ENCODE measurements at places on chromosomes 4 and X.

GRCh38 chrX:30246769-30247489, at the start of gene MAGEB1:
TSS of gene MAGEB1 (plus strand) at chrX:30247146. CDS start at chrX:30250494, 3,348 bp downstream.
- DNase-seq: no peak

DNA sequence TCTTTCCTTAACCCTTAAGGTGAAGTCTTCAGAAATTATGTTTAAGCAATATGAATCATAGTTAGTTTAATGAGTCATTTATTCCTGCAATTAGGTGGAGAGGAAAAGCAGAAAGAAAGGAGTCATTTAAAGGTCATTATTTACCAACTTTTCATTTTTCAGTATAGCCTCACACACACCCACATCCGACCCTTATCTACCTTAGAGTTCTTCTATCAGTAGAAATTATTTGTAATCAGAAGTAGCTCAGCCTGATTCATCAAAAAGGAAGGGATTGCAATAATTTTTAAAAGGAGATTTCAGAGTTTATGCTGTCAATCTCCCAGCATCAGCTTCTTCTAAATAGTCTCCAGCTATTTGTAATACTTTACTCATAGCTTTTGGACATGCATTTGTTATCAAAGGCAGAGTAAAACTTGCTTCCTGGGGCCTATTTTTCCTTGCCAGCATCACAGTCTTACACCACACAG, 5.9 kb downstream of the ANXA10 start:
- peak; percentile 40 for DNase-seq

- DNase-seq: no peak
Measured at GRCh38 chr4:6235012-6235411, 34.6 kb upstream of the WFS1 start.

DNA sequence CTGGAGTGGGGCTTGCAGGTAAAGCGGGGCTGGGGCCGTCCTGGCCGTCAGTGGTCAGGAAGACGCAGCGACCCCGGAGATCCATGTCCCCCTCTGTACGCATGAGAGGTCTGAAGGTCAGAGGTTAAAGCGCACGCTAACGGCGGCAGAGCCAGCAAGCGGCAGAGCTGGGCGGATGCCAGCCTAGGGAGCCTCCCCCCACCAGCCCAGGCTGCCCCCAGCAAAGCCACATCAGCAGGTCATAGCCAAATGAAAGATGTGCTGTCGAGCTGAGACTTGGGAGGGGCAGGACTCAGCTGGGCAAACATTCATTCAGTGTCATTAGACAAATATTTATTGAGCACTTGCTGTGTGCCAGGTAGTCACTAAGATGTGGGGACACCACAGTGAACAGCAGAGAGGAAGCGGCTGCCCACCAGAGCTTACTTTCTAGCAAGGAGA, 593 bp upstream of the JAKMIP1 start:
- no peak for DNase-seq

GRCh38 chrX:36908801-36909675, 99.1 kb upstream of the FAM47C start:
- peak; percentile 13 for DNase-seq

GRCh38 chrX:107119283-107119682, 661 bp upstream of the RBM41 start:
- DNase-seq: no peak

- DNase-seq: no peak
Measured at GRCh38 chr4:102529977-102530376, 28.8 kb downstream of the NFKB1 start.

DNA sequence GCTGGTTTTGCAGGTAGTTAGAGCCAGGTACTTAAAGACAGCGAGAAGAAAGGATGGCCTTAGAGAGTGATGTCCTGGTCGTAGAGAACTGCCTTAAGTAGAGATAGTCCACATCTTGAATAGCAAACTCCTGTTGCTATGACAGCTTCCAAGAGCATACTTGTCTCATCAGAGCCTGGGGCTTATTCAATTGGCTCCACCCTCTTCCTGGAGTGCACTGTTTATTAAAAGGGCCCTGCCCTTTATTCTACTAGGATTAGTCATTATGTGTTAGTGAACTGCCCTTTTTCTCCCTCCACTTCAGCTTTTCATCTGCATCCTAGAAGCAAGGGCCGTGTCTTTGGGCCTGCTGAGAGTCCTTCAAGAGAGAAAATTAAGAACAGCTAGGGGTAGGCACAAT, 94.5 kb upstream of the EOLA2 start:
- peak; percentile 46 for DNase-seq

GRCh38 chr4:114780205-114780604, 181.6 kb downstream of the UGT8 start:
- peak; percentile 17 for DNase-seq

GRCh38 chrX:149313871-149314371, 191.2 kb downstream of the IDS start:
- no peak for DNase-seq

DNA sequence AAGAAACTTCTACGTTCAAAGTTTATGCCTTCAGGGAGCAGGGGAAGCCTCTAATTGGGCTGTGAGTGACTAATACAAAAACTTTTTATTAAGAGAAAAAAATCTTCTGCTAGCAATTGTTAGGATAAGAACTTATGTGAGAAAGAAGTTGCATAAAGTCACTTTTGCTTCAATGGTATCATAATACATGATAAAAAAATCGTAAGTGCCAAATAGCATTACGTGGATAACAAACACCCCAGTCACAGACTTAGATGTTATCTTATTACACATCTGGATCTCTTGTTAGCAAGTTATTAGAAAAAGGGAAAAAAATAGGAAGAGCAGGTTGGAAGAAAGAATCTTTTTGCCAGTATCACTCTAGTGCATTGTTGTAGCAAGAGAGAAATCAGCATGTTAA, 4.2 kb upstream of the NDST4 start:
- peak; percentile 13 for DNase-seq

- DNase-seq: peak; percentile 94
Measured at GRCh38 chr4:76447393-76447851, 12.4 kb downstream of the SHROOM3 start.

DNA sequence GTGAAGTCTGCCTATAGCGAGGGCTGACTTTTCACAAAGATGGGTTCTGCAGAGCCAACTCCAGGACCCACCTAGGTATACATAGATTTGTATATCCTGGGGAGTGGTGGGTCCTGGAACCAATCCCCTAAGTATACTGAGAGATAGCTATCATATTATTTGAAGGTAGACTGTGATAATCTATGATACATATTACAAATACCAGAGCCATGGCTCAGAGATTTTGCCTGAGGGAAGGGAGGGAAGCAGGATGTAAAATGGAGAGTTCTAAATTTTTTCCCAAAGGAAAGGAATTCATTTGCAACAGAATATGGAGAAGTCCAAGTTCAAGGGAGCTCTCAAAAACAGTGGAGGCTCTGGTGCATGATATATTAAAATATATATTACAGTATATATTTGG, 7.2 kb downstream of the TCEAL3 start:
- no peak for DNase-seq

- DNase-seq: no peak
Measured at GRCh38 chrX:20685652-20686051, 418.9 kb upstream of the RPS6KA3 start.

GRCh38 chrX:44506678-44507077, 36.0 kb downstream of the FUNDC1 start:
- no peak for DNase-seq

- no peak for DNase-seq
Measured at GRCh38 chr4:140281828-140282552, 91.5 kb upstream of the SCOC start.

GRCh38 chr4:178026999-178027398, 584.8 kb upstream of the AGA start:
- no peak for DNase-seq

DNA sequence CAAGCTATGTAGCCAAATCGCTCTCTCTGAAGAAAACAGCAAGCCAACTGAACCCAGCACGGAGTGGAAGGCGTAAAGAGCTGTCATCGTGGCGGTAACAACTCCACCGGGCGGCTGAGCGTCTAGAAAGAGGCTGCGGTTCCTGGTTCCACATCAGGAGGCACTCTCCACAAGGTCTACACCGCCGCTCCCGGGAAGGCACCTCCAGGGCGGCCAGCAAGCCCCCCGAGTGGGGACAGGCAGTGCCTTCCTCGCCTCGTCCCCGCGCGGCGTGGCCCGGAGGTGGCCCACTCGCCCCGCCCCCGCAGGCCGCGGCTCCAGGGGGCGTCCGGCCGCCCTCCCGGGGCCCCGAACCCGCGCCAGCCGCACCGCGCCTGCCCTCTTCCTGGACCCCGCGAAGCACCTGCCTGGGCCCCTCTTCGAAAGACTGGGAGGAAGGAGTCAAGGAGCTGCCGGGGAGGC, 755 bp downstream of the KLHL8 start:
- peak; percentile 18 for DNase-seq

GRCh38 chr4:87035881-87036509, 101.2 kb downstream of the AFF1 start:
- DNase-seq: no peak

- DNase-seq: peak; percentile 87
Measured at GRCh38 chr4:185710487-185710995, 101.5 kb downstream of the SORBS2 start.

GRCh38 chr4:153211986-153212728, 7.9 kb downstream of the TRIM2 start:
- no peak for DNase-seq

DNA sequence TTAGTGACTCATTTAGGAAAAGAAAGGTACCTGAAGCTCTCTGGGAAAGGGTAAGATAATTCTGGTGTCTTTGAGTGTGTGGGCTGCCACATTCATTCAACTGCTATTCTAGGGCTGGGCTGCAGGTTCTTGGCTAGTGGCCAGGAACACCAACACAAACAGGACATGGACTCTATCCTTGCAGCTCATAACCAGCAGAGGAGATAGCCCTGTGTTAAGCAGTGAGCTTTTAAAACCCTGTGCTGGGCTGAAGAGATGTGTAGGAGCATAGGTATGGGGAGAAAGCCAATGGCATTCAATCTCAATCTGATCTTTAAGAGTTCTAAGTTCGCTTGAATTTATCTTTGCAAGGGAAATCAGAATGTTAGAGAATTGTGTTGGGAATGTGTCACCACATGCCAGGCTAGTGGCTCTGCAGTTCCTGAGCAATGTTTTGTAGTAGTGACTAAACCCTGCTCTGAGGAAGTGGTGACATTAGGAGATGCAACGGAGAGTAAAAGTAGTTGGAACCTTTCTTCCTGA, 39.2 kb downstream of the SGMS2 start:
- DNase-seq: peak; percentile 28

DNA sequence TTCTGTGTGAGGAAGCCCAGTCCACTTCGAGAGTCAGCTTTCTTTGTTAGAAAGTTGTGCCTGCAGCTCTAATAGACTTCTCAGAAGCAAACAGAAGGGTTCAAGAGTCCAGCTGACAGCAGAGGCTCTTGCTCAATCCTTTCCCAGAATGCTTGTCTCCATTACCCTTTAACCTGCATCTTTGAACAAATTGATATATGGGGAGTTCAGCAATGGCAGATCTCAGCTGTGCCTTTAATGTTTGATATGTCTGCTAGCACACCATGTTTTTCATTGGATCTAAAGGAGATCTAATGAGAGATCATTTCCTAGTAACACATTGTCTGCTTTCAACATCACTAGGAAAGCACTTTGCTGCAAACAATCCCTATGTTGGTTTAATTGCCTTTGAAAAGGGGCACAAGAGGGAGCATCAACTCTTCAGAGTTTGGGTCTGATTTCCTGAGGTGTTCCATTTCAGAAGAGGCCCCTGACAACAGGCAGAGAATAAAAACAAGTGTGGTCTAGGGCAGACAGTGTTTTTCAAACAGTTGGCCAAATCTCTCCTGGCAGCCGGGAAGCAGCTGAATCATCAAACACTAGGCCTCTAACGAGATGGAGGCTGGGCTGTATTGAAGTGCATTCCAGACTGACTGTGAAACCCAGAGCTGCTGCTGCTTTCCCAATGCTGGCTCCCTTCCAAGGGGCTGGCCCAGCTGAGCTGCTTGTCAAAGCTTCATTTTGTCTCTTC, 55.5 kb downstream of the LUZP4 start:
- DNase-seq: peak; percentile 83

DNA sequence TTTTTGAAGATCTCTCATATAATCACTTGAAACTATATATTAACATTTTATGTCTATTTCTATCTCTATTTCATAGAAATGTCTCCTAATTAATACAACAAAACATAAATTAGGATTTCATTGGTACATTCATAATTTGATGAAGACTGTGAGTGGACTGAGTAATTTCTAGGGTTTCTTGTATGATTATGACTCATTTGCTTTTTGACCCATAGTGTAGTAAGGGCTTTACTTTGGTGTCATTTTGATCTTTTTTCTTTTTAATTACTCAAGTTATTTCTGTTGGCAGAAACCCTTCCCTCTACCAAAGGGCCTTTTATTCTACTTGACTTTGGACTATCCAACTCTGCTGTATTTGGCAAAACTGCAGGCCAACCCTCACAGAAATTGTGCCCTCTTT, 207.9 kb upstream of the MAGEB16 start:
- DNase-seq: no peak
